ENCODE measurements at places on chromosomes 4 and X.

GRCh38 chrX:39497702-39498265, 600.0 kb downstream of the BCOR start:
- DNase-seq = no peak

DNA sequence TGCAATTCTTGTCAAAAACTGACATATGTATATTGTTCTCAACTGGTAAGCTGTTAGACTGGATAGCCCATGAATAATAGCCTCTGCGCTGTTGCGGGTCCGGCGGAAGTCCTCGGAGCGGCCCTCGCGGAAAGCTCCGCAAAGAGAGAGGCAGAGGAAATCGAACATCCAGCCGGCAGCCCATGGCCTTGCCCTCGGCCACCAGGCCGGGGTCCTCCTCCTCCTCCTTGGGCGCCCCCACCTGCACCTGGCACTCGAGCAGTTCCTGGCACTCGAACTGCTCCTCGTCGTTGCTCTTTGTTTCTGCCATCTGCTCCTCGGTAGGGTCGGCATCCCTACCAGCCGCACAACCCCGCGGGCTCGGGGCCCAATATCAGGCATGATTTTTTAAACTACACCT, 1176.3 kb downstream of the PCDH18 start:
- DNase-seq = no peak

GRCh38 chr4:138677212-138677611, 338.4 kb upstream of the NOCT start:
- DNase-seq = no peak

DNA sequence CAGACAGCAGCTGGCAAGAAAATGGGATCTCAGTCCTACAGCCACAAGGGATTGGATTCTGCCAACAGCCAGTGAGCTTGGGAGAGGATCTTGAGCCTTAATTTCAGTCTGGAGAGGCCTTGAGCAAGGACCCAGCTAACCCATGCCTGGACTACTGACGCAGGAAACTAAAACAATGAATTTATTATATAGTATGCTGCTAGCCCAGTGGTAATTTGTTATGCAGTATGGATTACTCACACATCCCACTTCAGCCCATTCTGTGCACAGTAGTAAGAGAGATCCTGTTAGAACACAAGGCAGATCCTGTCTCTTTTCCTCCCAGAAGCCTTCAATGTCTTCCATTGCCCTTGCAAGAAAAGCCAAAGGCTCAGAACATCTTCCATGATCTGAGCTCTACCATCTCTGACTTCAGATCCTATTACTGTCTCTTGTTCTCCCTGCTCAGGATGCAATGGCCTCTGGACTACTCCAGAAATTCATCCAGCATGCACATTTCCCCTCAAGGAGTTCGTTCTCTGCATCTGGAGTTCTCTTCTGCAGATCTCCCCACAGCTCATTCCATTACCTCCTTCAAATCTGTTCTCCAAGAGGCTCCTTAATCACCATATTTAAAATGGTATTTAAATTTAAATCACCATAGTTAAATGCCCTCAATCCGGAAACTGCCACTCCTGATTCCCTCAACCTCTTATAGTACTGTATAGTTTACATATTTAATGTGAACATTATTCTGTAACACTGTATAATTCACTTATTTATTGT, 27.6 kb downstream of the SMIM20 start:
- DNase-seq = no peak

- no peak for DNase-seq
Observed at GRCh38 chrX:70240751-70241150, 6.3 kb downstream of the AWAT1 start.

- peak; percentile 77 for DNase-seq
Observed at GRCh38 chr4:148214529-148215166, 227.6 kb downstream of the NR3C2 start.

DNA sequence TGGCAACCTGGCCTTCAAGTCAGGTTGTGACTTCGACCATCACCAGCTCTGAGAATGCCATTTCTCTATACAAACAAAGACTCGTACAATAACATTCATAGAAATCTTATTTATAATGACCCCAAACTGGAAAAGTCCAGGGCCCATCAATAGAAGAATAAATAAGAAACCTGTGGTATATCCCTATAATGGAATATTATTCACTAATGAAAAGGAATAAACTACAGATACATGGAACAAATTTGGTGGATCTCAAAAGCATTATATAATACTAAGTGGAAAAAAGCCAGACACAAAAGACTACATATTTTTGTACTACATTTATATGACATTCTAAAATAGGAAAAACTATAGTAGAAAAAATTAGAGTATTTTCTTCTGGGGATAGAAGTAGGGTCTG, 109.4 kb upstream of the INPP4B start:
- DNase-seq = no peak

GRCh38 chr4:152029631-152030030, 268.8 kb upstream of the GATB start:
- DNase-seq = no peak

DNA sequence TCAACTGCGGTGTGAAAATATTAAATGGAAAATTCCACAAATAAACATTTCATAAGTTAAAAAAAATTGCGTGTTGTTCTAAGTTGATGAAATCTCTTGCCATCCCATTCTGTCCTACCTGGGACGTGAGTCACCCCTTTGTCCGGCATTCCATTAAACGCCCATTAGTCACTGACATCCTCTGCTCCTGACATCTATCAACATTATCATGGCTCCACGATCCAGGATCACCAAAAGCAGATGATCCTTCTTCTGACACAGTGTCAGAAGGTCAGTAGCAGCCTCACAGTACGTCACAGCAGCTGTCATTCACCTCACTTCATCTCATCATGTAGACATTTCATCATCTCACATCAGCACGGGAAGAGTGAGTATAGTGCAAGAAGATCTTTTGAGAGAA, 125.7 kb downstream of the ZNF827 start:
- no peak for DNase-seq

DNA sequence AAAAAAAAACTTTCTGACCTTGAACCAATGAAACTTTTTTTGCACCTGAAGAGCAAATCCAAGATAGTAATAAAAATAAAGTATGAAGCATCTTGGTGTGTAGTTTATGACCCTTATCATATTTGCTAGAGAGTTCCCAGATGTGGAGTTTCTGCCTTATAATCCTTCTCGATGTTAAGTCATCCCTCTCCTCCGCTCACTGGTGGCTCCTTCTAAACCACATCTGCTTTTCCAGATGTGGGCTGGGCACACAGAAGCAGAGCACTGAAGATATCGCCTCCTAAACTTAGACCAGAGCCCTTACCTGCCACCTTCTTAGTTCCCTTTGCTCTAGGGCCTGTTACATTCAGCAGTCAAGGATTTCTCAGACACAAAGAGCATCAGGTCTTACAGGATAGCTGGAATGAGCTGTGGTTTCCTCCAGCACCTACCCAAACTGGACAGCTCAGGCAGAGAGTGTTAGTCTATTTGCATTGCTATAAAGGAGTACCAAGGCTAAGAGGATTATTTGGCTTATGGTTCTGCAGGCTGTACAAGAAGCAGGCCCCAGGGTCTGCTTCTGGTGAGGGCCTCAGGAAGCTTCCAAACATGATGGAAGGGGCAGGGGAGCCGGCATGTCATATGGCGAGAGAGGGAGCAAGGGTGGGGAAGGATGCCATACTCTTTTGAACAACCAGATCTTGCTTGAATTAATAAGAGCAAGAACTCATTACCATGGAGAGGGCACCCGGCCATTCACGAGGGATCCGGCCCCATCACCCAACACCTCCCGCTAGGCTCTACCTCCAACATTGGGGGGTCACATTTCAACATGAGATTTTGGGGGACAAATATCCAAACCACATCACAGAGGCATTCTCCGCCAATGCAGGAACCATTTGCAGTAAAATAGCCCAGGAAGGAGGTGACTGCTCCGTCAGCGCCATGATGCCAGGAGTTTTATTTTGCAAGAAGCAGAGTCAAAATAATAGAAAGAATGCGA, 75.6 kb upstream of the HELT start:
- no peak for DNase-seq

- DNase-seq = no peak
Observed at GRCh38 chrX:152960115-152960514, 33.8 kb downstream of the PNMA5 start.

DNA sequence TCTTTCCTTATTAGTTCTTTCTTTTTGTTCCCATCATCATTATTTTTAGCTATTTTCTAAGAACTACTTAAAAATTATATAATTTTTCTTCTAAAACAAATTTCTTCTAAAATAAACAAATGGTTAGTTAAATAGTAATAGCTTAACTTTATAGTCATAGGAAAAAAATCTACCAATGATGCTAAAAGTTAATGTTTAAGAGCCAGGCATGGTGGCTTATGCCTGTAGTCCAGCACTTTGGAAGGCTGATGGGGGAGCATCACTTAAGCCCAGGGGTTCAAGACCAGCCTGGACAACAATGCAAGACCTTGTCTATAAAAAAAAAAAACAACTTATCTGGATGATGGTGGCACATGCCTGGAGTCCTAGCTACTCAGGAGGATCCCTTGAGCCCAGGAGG, 127.1 kb upstream of the ANXA3 start:
- DNase-seq = no peak

DNA sequence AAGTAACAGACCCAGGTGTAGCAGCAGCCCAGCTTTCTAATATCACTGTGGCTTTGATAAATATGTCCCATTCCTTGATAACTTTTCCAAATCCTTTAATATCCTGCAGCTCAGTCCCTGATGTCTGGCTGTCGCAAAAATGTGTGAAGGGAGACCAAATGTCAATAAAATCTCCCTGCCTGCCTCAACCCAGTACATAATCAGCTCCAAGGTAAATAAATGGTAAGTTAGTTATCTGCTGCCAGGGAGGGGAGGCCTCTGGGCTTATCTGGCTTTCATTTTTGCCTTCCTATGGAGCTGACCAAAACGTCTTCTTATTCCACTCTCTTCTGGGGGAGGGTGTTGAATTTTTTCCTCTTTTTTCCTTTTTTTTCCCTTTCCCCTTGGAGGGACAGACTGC, 630.6 kb downstream of the MID1IP1 start:
- no peak for DNase-seq

- DNase-seq = no peak
Observed at GRCh38 chr4:15197005-15197404, 194.7 kb downstream of the CPEB2 start.

DNA sequence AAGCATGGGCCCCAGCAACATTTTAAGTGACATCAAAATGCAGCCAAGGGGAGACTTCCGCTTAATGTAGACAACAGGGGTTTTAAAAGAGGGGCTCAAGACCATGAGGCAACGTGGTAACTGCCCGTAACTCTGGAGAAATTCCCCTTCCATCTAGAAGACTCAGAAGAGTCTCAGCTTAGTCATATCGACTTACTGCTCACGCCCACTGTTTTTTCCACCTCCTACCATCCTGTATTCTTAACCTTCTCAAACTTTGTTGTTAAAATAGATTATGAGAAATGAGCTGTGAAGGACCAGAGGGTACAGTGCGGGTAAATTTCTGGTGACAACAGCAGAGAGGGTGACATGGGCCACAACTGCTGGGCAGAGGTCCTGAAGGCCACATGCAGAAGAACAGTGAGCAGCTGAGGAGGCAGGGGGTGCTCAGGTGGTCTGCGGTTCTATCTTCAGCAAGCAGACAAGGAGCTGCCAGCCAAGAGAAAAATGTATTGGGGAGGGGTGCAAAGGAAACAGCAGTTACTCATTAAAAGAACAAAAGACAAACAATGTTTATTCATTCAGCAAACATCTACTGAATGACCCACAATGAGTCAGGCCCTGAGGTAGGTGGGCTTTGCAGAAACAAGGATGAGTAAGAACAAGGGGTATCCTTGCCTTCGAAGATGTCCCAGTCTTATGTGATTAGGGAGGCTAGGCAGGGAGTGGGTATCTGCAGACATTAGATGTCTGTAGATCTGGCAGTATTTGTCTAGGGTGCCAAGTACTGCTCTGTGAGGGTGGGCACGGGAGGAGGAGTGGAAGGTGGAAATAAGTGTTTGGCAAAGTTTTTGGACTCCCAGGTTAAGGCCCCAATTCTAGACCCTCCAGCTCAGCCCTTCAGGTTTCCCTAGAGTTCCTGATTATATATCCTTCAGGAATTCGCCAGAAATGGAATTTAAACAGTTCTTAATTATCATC, 175.3 kb downstream of the TSPAN5 start:
- no peak for DNase-seq

GRCh38 chr4:147578051-147578476, 39.1 kb upstream of the TMEM184C start:
- DNase-seq = no peak

All from ascending aorta (tissue), 2 donors.